Renal cortex interstitium (tissue), 15 donors: ENCODE measurements at places on chromosomes 7 and 10. TPM values are rescaled to one million over a fixed set of nuclear protein-coding genes. Genes with fewer than 3 reads are reported as not detected.

ELN gene
- polyA plus RNA-seq, result 42.8 TPM

FGL2 gene
- polyA plus RNA-seq, result 34.6 TPM

DNA sequence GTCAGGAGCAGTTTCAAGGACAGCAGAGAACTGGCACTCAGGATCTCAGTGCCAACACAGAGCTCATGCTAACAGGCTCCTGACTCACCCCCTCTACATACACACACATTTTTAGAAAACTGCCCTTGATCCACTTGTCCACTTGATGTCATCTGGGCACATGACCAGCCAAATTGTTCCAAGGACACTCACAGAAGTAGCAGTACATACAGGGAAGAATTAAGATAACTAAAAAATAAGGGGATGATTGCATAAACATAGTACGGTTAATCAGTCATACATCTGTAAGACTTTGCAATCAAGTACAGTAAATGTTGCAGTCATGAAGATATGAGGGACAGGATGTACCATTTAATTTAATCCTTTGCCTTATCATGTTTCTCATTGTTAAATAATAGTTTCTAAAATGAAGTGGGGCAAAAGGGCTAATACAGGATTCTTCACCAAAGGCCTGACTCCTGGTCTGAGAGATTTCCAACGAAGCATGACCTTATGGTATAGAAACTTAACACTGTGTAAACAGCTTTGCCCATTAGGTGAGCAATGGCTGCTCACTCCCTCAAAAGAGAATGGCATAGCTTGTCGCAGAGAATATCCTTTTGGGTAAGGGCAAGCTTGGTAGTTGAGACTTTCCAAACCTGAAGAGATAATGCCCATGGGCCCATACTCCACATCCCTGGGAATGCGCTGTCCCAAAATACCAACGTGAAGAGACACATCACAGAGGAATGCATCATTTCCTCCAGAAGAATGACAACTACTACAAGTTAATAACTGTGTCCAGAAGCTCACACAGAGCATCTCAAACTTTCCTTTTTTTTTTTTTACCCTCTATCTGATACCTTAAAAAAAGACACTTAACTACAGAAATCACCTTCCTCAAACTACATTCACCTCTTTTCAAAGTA is 94.1 kb downstream of the ARMH3 start:
- no peak for DNase-seq

DNA sequence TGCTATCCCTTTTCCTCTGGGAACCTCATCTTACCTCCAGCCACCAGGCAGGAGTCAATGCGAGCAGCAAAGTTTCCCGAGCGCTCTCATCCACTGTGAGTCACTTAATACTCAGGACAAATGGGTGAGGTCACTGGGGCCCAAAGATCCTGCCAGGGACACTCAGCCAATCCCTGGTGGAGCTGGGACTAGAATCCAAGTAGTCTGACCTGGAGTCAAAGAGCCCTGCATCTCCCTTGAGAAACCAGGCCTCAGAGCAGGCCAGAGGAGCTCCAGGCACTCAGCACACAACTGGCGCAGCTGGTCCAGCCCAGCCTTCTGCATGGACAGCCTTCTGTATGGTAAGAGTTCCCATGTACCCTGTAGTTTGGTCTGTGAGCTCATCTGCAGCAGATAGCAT is 142.3 kb downstream of the MAPK8 start:
- DNase-seq, result no peak

MXI1 gene
- polyA plus RNA-seq, result 57.5 TPM

DNA sequence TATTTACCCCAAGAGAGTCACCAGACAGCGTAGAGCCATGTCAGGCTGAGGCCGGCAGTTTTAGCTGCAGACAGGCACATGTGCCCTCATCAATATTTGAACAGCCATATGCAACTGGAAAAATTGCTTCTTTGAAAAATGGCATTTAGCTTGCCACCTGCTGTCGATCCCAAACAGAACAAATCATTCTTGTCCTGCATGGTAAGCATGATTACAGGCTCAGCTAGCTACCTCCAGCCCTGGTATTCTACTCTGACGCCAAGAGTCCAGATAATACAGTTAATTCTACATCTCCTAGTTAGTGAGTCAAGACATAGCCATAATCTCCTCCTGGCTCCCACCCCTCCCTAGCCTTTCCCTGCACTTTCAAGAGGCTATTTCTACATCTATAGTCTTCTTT is 7.7 kb downstream of the CREB3L2 start:
- no peak for DNase-seq

AKR1C4 gene
- not detected for polyA plus RNA-seq

DNA sequence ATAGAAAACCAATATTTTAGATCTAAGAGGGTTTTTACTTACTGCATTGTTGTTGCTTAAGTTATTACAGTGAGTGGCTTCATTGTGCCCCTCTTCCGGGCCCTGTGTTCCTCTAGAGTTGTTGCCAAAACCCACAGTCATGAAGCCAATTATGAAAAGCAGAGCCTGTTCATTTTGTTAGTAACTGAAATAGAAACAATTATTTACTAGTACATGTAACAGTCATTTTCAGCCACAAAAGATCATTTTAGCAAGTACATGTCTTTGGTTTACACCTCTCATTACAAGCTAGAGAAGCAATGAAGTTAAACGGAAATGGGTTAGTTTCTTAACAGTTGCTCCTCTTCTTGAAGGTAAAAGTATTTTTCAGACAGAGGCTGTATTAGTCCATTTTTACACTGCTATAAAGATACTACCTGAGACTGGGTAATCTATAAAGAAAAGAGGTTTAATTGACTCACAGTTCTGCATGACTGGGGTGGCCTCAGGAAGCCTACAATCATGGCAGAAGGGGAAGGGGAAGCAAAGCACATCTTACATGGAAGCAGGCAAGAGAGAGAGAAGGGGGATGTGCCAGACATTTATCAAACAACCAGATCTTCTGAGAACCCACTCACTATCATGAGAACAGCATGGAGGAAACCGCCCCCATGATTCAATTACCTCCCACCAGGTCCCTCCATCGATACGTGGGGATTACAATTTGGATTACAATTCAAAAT is 380.5 kb downstream of the SFMBT2 start:
- no peak for DNase-seq

DNA sequence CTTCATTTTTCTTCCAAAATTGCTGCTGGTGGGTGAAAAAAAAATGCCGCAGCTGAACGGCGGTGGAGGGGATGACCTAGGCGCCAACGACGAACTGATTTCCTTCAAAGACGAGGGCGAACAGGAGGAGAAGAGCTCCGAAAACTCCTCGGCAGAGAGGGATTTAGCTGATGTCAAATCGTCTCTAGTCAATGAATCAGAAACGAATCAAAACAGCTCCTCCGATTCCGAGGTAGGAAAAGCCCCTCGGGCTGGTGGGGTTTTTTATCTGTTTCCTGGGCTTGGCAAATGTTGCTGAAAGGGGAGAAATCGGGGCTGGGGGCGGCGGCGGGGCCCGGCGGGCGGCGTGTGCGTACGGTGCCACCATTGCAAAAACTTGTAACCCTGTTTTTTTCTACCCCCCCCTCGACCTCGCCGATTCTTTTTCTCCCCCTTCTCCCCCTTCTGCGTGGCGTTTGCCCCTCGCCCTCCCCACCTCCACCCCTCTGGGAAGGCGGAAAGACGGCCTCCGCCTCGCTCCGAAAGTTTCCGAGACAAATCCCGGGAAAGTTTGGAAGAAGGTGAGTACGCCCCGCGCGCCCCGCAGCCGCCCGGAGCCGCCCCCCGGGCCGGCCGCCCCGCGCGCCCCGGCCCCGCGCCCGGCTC is 789 bp downstream of the TCF7L2 start:
- no peak for DNase-seq

- no peak for DNase-seq
These were observed 222.0 kb upstream of the C7orf33 start for GRCh38 chr7:148368562-148368961.

NXPH1 gene
- 0.21 TPM for polyA plus RNA-seq

TRA2A gene
- 209 TPM for polyA plus RNA-seq

PCLO gene
- polyA plus RNA-seq, result 8.9 TPM

DNA sequence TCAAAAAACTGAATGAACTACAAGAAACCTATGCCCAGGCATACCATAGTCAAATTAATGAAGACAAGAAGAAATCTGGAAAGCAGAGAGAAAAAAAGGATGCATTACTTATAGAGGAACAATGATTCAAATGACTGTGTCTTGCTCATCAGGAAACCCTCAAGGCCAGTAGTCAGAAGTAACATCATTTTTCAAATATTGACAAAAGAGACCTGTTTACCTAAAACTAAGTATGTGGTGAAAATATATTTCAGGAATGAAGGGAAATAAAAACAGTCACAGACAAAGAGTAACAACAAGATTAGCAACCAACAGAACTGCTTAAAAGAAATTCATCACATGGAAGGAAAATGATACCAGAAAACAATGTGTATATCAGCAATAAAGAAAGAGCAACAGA is 128.4 kb downstream of the ALOX5 start:
- no peak for DNase-seq

- DNase-seq, result no peak
These were observed 2.0 kb downstream of the CLEC5A start for GRCh38 chr7:141944811-141945210.

- no peak for DNase-seq
These were observed 240.0 kb downstream of the SKAP2 start for GRCh38 chr7:26624431-26624830.

CHAT gene
- not detected for polyA plus RNA-seq

DNA sequence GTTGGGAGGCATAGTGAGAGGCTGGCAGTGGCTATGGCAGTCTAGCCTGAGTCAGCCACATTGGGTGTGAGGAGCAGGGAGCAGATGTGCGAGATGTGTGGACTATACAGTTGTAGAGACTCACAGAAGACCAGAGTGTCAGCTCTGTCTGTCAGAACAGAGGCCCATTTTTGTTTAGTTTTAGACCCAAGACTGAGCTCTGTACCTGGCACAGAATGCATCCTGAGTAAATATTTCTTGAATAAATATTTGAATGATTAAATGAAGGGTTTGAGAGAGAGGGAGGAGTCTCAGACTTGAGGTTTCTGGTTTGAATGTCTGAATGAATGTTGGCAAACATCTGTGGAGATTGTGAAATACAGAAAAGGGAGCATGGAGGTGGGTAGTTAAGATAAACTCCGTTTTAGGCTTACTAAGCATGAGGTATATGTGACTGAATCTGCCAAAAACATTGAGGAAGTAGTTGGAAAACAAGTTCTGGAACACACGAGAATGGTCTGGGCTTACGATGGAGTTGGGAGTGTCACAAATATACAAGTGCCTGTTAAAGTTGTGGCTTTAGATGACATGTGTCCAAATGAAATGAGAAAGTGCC is 3.6 kb downstream of the SEC23IP start:
- DNase-seq, result no peak

TAS2R5 gene
- polyA plus RNA-seq, result 3.4 TPM

DNA sequence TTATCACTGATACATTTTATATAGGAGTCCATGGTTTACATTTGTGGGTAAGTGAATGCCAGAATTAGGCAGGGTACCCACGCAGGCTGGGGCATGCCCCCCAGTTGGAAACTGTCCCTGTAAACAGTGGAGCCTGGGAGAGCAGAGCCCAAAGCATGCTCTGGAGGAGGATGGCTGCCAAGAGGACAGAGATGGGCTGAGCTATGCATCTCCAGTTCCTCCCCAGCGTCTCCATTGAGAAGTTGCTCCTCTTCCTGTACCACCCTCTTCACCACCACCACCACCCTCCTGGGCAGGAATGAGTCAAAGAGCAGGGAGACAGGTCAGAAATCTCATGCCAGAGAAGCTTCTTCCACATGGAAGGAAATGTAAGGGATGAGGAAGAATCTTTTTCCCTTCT is 67.7 kb upstream of the KMT2E start:
- no peak for DNase-seq

SLC13A4 gene
- polyA plus RNA-seq, result 1.9 TPM

- DNase-seq, result no peak
These were observed 478.6 kb downstream of the PLXNA4 start for GRCh38 chr7:132097550-132098134.

GRCh38 chr7:17302575-17303142 is 4.2 kb downstream of the AHR start:
- DNase-seq, result no peak

SAMD9L gene
- polyA plus RNA-seq, result 4.4 TPM

CLDN4 gene
- 57.3 TPM for polyA plus RNA-seq

GRCh38 chr7:124630395-124630794 is 135.2 kb downstream of the GPR37 start:
- no peak for DNase-seq

GRCh38 chr7:22542669-22543068 is 42.7 kb upstream of the STEAP1B start:
- no peak for DNase-seq

DNA sequence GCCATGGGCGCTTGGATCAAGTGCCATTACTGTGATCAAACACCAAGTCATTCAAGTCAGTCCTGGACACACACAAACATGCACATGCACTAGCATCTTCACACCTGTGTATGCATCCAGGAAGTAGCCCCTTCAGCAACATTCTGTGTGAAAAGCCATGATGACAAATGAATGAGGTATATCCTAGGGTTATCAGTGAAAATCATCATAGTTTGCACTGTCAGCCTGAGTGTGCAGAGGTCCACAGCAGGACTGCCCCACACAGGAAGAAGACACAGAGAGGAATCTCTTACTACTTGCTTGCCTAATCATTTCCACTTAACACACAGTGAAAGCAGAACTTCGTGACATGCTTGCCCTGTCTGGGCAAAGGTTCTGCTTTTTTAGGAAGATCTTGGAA is 184.0 kb upstream of the ADO start:
- no peak for DNase-seq

DNA sequence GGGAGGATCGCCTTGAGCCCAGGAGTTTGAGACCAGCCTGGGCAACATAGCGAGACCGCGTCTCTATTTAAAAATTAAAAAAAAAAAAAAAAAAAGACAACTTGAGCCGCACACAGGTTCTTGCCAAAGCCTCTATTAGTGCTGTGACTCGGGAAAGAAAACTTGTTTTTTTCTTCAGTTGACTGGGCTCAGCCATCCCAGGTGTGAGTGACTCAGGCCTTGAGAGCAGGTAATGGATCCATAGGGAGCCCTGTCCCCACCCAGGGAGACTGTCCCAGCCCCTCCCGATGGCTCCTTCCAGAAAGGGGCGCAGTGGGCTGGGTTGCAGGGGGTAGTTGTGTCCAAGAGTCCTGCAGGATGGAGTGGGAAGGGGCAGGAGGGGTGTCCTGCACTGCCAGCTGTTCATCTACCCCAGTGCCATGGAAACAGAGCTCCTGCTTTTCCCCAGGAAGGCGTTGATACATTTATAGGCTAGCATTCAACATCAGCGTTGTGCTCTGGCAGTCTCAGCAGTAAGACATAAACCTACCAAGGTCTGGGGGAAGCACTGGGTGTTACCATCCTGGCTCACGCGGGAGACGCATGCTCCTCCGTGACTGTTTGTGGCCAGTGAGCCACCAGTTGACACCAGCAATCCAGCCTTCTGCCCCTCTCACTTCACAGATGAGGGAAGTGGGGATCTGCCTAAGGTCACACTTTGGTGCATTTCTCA is 126.6 kb downstream of the CUX1 start:
- DNase-seq, result no peak

DNA sequence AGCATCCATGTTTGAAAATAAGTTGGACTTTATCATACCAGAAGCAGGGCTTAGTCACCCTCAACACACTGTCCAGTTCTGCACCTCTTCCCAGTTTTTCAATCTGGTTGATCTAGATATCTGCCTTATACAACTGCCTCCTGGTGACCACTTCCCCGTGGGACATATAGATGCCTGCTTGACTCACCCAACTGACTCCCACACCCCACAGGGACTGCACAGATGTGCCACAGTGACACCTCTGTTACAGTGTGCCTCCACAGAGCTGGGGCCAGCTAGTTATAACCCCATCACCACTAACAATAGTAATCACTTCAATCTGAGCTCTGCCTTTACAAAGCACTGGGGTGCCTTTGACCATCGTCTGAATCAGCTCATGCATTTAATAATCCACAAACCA is 82.6 kb upstream of the AOAH start:
- no peak for DNase-seq

MYL7 gene
- 0.59 TPM for polyA plus RNA-seq
